Activated CD8-positive, alpha-beta memory T cell treated with anti-CD3 and anti-CD28 coated beads, Interleukin-2, amount 10 ng/mL, durations not matched to agents 7 days and 5 days (primary cell): ENCODE measurements at places on chromosomes 3 and 15.
A peak's percentile ranks its signal among the peaks of the same experiment; 100 is the strongest.

GRCh38 chr3:13133471-13133981 is 60.3 kb upstream of the IQSEC1 start:
- DNase-seq, result no peak

DNA sequence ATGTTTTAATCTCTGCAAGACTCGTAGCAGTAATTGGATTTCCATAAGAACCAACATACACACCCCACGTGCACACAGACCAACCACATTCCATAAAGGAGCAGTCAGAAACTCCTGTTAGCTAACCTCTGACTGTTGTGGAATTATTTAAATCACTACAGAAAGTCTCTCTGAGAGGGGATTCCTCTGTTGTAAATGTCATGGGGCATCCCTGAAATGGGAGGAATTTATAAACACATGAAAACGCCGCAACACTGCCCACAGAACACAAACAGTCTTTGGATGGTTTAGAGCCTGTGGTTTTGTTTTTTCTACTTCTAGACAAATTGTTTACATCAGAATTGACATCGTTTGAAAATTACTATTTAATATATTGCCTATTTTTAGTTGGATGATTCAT is 740.1 kb upstream of the GRM7 start:
- no peak for DNase-seq

DNA sequence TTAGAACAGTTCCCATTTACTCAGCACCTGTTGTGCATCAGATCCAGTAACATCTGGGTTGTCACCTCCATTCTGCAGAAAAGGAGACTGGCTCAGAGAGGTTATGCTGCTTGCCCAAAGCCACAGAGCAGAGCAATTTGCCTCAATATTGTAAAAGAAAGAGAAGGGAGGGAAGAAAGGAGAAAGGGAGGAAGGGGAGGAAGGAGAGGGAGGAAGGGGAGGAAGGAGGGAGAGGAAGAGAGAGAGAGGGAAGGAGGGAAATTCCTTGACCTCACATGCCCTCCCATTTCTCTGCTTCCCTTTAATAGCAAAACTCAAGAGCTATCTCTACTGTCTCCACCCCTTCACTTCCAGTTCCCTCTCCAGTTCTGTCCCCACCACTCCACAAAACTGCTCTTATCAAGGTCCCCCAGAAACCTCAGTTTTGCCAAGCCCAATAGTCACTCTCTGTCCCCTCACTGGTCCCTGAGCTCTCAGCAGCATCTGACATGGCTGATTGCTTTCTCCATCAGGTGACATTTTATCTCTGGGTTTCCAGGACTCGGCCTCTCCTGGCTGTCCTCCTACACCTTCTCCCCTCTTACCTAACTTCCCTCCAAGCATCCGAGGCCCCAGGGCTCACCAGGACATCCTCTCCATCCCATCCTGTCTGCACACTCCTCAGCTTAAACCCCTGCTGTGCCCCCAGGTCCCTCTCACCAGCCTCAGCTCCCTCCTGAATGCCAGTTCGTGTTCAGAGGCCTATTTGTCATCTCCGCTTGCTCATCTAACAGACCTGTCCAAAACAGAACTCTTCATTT is 104.7 kb upstream of the LINGO1 start:
- DNase-seq, result no peak

DNA sequence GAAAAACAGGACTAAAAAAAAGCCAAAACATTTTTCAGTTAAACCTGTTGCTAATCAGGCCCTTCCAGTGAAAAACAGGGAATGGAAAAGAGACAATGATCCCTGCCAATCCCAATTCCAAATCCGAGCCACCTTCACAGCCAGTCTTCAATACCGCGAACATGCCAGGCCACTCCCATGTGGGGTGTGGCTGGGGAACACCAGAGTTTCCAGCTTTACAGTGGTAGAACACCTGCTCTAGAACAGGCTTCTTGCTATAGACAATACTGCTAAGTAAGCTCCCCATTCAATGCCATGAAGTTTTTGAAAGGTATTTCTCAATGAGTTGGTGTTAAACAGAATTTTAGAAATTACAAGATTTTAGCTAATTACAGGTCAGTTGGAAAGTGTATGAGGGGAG is 228.3 kb downstream of the ATP8B4 start:
- DNase-seq, result no peak

DNA sequence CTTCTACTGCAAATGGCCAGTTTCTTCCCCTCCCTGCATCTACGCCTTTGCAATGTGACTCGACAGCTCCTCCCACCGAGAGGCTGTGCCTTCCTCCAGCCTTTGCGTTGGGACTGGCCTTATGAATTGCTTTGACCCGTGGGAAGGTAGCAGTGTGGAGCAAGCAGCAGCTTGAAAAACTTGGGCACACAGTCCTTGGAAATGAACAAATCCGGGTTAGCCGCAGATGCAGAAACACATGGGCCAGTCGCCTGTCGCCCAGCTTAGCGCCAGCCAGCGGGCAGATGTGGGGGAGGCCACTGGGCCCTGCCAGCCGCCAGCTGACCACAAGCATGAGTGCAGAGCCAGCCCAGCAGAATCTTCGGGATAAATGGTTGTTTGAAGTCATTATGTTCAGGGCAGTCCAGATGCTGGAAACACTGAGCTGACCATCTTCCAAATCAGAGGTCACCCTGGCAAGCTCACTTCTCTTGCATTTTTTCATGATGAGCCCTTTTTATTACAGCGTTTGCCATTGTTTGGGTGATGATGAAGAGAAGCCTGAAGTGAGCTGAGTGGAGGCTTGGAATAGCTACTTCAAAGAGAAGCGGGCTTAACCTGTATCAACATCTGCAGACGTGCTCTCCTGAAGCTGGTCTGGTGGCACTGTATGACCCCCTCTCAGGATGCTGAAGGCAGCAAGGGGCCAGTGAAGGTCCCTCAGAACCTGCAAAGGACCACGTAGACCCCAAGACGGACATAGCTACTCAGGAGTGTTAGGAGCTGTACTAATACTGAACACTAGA is 9.8 kb downstream of the SELENOS start:
- no peak for DNase-seq

DNA sequence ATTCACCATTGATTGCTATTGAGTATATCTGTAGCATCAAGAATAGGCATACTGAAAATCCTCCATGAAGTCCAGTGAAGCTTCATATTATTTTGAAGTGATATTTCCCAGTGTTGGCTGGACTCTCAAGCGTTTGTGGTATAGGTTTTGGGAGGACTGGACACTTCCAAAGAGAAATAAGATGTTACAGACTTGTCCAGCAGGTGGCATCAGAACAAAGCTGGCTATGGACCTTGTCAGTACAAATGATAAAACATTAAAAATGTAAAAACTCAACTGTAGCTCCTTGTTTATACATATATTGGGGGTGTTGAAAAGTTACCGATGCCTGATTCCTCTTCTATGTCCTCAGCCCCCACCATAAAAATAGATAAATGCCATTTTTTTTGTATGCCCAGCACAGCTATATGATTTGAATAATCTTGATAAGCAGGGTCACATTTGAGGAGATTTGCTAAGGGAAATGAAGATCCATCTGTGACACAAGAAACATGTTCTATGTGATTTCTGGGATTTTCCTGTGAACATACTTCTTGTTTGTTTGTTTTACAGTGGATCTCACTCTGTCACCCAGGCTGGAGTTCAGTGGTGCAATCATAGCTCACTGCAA is 54.5 kb upstream of the GOLGA6B start:
- peak; percentile 45 for DNase-seq

GRCh38 chr3:163890661-163891060 is 1187.6 kb downstream of the SI start:
- no peak for DNase-seq

DNA sequence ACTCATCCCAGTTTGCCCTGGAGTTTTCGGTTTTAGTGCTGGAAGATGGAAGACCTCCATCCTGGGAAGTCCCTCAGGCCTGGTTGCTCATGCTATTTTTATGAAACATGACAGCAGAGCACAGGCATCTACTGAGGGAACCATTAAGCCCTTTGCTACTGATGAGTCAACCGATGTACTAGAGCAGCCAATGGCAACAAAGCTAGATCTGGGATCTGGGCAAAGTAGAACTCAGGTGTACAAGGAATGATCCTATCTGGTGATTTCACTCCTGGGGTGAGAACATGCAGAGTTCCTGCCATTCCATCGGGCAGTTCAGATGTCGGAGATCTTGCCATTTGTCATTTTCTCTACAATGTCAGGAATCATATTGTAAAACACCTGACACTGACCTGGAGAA is 166.2 kb upstream of the NSMCE3 start:
- no peak for DNase-seq

GRCh38 chr3:8540456-8540855 is 38.8 kb downstream of the LMCD1 start:
- no peak for DNase-seq

DNA sequence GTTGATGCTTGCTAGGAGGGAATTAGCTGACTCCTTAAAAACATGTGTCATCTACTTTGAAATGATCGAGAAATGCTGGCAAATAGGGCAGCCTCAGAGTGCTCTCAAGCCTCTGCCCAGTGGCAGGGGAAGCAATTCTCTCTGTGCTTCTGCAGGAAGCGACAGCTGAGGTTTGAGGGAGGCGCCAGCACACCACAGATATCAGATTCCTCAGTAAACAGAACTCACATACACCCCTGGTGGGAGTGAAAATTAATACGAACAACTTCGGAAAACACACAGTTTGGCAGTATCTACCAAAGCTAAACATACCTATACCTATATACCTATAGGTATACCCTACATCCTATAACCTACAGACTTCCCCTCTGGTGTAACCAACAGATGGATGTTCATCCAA is 61.3 kb downstream of the NSMCE3 start:
- DNase-seq, result no peak

DNA sequence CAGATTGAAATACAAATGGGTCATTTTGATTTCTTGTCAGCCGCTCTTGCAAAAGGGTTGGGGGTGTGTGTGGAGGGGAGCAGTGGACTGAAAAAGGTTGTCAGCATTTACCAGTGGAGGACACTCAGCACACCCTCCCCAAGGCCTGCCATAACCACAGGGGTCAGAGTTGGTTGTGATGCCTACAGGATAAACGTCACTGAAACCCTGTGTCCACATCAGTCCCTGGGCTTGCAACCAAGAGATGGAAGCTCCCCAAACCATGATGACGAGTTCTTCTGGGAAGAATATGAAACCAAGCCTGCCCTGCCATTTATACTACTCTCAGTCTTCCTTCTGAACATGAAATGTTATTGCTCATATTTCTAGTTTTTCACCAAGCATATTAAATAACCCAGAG is 54.0 kb upstream of the UMPS start:
- no peak for DNase-seq

GRCh38 chr3:94413336-94414108 is 350.7 kb downstream of the NSUN3 start:
- no peak for DNase-seq

DNA sequence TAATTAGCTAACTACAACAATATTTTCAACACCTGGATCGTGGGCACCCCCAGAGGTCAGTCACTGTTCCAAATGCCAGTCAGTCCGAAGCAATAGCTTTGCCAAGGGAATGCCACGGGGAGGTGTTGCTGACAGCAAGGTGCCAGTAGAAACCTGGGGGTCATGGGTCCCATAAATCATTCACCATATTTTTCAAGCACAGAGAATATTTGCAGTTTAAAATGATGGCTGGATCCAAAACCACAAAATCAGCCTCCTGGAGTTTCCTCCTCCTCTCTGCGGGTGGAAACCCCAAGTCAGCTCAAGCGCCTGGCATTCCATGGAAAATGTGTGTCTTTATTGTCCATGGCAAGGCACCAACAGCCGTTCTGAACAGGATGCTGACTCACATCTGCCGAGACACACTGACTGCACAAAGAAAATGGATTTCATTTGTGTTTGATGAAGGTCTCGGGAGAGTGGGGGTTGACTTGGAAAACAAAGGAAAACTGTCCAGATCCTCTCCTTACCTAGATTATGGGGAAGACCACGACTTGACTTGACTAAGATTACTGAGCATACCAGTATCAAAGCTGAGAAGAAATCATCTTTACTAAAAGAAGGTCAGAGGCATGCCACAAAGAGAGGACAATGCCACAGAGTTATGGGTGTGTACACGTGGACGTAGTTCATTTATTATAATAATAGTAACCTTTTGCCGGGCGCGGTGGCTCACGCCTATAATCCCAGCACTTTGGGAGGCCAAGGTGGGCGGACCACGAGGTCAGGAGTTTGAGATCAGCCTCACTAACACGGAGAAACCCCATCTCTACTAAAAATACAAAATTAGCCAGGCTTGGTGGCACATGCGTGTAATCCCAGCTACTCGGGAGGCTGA is 26.4 kb downstream of the ANXA2 start:
- DNase-seq, result peak; percentile 37

GRCh38 chr15:41881920-41882688 is 11.7 kb downstream of the SPTBN5 start:
- DNase-seq, result no peak

DNA sequence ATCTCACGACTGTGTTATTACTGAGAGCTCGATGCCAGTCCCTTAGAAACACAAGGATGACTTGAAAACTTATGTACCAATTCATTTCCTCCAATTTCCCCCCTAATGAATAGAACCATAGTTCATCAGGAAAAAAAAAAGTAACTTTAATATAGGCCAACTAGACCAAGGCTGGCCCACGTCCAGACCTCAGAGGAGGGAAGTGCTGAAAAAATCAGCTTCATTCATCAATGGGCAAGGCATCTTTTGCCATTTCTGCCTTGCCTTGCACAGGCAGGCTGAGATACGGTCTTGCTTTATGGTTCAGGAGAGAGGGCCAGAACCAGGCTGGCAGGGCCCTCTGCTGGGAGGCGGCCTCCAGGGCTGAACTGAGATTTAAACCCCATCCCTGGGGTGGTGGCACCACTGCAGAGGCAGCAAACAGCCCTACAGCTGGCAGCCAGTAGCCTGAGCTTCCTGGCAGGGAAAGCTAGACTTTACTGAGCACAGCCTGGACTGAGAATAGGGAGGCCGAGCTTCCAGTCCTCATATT is 104.1 kb upstream of the TNFAIP8L3 start:
- no peak for DNase-seq

- no peak for DNase-seq
Measured at GRCh38 chr3:65048151-65048550, 360.4 kb upstream of the ADAMTS9 start.

DNA sequence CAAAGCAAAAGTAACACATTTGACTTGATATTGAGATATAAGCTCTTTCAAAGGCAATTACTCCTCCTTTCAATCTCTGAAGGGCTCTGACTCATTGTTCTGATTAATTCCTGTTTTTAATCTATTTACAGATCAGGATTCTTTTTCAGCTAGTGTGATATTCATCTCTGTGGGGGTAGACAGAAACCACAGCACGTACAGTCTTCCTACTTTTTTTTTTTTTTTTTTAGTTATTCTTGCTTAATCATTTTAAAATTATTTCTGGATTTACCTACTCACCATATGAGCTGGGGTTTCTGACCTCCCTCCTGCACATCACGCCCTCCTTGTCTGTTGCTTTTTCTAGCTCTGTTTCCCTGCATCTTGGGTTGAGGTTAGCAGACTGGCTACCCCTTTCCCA is 1.4 kb downstream of the CNTN3 start:
- no peak for DNase-seq

GRCh38 chr3:139202226-139202958 is 141.4 kb upstream of the MRPS22 start:
- peak; percentile 48 for DNase-seq

DNA sequence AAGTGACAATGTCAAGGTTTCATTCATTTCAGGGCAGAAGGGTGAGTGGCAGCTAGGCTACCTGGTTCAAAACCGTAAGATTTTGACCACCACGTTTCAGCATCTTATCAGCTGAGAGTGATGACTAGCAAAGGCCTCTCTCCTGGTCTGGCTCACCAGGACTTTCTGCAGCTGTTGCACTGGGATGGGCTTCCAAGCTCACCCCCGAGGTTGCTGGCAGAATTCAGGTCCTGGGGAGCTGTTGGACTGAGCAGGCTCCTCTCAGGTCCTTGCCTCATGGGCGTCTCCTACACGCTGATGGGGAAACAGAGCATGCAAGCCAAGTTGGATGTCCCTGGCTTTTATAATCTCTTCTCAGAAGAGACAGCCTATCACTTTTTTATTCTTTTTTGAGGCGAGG is 88.8 kb upstream of the RNU6-1 start:
- no peak for DNase-seq
